Fibroblast of skin of scalp (primary cell): ENCODE measurements at places on chromosomes 6 and 20.

DNA sequence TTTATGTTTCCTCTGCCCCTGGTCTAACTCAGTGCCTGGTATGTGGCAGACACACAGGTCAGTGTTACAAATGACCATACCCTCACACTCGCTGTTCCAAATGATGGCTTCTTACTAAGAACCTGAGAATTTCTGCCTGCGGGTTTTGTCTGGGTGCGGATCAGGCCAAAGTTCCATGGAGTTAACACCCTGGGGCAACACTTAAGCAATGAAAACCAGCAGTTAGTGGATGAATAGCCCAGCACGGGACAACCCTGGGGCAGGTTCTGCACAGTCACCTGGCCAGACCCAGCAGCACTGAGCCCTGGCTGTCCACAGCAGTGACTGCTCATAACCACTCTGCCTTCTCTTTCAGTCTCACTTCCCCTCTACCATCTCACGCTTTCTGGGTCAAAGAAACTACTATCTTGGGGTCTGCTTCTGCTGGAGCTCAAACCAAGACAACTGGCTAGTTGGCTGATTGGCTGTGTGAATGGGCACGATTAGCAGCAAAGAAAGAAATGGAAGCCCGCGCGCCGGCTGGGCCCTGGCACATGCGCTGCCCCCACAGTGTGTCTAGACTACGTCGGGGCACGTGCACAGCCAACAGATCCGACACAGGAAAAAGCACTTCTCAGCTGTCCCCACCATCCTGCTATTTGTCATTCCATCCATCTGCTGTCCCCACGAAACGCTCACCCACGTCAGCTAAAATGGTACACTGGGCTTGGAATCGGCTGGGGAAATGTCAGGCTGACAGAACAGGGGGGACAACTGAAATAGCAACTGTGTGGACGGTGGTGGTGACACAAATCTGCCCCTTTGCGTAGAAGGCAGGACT, 36.6 kb downstream of the MGME1 start:
- no peak for DNase-seq

DNA sequence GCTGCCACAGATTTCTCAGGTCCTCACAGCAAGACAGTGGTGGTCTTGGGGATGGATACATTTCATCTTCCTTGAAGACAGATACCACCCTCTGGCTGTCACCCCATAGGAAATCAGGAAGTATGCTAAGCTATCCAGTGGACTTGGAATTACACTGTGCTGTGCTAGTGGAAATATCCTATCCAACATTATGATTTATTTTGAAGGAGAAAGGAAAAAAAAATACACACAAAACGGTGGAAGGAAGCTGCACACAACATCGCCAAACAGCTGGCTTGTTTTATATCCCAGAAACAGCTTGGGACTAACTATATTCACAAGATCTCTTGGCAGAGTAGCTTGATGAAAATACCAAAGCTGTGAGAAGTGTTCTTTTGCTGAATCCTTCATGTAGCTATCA, 257.6 kb downstream of the LAMA2 start:
- no peak for DNase-seq

GRCh38 chr20:44087857-44088120, 99.2 kb downstream of the JPH2 start:
- no peak for DNase-seq

- no peak for DNase-seq
Observed at GRCh38 chr6:40532349-40533000, 54.7 kb downstream of the LRFN2 start.

DNA sequence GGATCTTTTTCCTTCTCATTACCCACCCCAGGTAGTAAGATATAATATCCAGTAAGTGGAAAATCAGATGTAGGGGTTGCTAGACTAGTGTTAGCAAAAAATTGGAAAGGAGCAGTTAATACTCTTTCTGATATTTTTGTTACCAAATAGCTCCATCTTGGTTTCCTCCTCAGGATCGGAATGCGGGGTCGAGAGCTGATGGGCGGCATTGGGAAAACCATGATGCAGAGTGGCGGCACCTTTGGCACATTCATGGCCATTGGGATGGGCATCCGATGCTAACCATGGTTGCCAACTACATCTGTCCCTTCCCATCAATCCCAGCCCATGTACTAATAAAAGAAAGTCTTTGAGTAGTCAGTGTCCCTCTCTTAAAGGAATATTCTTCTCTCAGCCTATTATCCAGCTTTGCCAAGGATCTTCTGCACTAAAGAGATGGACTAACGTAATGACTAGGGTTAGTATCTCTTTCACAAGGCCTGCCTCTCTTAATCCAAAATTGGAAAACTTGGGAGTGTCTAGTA, 1.5 kb downstream of the ROMO1 start:
- DNase-seq, result no peak

DNA sequence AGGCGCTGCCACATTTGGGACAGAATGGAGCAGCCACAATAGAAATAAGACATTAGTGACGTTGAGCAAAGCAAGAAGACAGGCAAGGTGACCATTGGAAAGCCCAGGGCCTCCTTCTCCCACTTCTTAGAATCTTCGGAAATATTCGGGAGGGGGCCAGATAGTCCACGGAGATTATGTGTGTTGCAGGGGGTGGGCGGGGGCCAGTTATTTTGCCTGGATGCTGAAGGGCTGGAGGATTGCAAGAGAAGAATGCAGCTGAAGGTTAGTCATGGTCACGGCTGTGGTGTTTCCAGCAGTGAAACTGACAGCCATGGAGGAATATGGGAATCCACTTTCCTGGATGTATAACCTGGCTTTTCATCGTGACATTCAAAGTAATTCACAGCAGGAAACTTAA, 88.6 kb downstream of the CDH26 start:
- DNase-seq, result no peak

GRCh38 chr6:21245488-21245887, 348.1 kb upstream of the SOX4 start:
- DNase-seq, result no peak

DNA sequence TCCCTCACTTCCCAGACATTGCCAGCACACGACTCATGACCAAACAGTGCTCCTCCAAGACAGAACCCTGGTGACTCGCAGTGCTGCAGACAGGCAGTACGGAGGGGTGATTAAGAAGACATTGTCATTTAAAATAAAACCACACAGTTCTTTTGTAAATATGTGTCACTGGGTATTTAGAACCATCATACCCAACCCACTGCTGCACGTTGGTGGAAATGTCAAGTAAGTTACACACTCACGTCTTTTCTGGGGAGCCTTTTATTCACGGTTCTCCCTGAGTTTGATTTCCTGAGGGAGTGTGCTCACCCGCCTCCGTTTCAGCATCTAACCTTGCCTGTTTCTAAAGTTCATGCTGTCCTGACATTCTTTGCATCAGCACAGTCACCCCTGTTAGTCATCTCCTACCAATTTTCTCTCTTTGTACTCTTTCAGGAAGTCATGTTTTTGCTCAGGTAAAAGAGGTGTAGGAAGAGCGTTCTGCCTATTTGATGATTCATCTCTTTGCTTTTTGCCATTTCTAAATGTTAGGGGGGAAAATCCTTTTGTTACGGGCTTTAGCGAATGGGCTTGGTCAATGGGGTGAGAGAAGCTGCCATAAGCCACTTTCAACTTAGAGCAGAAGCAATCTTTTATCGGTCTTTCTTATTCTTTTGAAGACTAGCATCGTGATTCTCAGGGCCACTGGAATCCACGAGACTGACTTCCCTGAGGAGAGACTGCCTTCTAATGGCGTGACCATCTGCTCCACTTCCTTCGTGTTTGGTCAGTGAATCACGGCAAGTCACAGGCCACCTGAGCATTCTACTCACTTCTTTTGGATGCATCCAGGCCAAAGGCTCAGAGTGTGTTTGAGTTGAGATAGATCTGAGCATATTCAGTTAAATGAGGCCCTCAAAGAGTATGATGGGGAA, 512.8 kb upstream of the JARID2 start:
- DNase-seq, result peak; percentile 75

DNA sequence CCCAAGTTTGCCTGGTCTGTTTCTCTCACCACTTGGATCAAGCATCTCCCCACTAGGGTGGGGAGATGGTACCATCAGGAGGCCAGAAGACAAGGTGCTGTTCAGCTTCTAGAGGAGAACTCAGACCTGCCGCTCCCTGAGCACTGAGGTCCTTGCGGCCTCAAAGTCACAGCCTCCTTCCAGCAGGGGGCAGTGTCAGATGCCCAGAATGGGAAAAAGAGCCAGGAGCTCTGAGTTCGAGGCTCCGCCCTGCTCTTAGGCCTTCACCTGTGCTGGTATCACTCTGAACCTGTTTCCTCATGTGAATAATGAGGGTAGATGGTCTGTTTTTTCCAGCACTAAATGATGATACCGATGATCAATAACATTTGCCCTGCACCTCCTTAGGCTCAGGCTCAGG, 68.7 kb downstream of the TOX2 start:
- DNase-seq, result no peak

GRCh38 chr20:33914919-33915318, 78.8 kb upstream of the RALY start:
- DNase-seq, result peak; percentile 42

DNA sequence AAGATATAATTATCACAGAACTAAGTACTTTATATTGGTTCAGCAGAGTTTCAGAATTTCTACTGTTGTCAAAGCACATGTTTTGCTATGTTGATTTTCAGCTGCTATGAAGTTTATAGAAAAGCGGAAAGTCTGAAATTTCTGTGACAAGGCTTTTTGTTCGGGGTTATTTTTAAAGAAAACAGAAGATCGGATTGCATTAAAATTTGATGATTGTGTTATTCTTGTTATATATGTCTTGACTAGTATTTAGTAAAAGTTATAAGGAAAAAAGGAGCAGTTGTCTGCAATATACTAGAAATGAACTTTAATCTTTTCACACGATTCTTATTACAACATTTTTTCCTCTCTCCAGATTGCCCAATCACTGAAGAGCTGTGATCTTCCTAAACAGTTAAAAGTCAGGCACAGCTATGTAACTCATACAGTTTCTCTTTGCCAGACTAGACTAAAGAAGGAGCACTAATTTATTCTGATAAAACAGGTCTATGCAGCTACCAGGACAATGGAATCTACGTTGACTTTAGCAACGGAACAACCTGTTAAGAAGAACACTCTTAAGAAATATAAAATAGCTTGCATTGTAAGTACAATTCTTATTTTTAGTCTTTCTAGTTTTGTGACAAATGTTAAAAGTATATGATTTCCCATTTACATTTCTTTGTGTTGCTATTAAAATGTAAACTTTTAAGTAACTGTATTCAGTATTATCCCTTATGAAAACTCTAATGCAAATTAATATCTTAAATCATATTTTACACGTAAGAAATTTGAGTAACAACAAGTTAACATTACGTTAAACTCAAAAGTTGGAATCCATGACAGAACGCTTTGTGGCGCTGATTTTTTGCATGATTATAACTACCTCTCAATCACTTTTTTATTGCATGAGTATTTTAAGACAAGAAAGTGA, at the start of gene ENPP3:
TSS of gene ENPP3 (plus strand) at position 423 of the 913 bp plus-strand sequence. CDS start at position 506, 83 bp downstream.
- DNase-seq, result no peak

DNA sequence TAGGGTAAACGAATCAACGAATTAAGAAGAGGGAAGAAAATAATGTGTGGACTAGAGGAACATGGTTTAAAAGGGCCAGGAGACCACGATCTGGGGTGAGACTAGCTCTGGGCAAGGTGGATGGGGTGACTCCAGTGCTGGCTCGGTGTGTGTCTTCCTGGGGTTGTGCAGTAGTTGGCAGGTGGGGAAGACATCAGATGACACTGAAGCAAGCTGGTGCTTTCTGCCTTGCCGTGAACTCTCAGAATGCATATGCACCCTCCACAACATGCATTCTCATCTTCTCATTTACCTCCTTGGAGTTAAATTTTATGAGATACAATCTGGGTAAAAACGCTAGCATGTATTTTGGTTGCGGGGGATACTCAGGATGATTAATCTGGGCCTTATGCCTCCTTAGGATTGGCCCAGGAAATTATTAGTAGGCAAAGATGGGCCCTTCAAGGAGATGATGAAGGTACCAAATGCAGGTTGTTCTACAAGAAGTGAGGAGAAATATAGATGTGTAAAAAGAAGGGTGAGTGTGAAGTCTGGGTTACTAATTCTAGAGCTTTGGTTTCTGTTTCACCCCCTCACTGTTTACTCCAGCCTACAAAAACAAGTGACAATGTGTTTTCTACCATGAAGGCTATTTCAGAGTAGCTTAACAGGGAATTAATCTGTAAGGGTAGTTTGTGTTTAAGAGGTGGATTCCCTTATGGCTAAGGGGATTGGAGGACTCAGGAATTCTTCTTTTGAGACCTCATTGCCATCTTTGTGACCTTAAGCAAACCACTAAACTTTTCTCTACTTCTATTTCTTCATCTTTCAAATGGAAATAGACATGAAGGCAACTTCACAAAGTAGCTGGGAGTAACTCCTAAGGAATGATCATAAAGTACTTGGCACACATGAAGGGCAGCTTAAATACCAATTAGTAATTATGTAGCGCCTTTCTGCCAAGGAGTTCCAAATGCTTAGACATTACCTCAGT, 71.0 kb upstream of the SUPT3H start:
- DNase-seq, result no peak

- peak; percentile 95 for DNase-seq
Observed at GRCh38 chr6:106181664-106182418, 95.7 kb downstream of the PRDM1 start.

DNA sequence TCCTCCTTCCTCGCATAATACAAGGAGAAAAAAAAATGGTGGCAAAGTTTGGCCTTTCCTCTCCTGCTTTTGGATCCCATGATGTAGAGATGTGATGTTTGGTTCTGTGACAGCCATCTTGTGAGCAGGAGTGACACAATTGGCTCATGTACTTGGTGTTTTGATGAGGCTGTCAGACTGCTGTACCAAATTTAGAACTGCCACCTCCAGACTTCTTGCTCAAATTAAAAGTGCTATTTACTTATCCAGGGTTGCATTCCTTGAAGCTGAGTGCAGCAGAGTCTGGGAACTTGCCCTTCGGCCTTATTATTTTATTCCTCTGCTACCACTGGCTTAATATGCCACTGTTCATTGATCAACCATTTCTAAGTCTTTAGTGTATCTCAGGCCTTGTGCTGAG, 21.9 kb downstream of the BCAS1 start:
- DNase-seq, result peak; percentile 39

GRCh38 chr6:82248273-82248735, 760 bp upstream of the IBTK start:
- peak; percentile 22 for DNase-seq

DNA sequence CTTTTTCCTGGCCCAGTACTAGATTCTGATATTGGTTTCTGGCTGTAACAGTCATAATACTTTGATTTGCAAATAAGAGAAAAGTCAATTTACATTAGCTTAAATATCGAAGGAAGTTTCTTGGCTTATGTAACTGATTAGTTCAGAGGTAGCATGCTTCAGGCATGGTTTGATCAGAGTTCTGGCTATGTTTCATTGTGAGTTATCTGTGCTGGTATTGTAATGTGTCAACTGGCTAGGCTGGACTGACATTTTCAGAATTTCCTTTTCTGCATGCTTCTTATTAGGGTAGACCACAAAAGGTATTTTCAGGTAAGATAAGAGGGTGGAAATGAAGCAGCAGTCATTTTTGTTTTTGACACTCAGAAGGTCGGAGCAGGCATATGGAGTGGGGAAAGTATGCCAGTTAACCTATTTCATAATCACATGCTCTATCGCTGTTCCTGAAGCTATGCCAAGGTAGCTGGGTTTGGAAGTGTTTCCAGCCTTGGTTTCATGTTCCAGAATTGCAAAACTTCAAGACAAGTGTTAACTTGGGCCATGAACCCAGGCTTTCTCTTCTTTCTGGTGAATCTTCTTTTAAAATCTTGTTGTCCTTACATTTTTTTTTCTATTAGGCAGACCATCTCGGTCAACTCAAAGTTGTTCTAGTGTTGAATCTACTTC, 244.9 kb downstream of the DHX35 start:
- no peak for DNase-seq
